ENCODE measurements at places on chromosomes 11 and 22.

DNA sequence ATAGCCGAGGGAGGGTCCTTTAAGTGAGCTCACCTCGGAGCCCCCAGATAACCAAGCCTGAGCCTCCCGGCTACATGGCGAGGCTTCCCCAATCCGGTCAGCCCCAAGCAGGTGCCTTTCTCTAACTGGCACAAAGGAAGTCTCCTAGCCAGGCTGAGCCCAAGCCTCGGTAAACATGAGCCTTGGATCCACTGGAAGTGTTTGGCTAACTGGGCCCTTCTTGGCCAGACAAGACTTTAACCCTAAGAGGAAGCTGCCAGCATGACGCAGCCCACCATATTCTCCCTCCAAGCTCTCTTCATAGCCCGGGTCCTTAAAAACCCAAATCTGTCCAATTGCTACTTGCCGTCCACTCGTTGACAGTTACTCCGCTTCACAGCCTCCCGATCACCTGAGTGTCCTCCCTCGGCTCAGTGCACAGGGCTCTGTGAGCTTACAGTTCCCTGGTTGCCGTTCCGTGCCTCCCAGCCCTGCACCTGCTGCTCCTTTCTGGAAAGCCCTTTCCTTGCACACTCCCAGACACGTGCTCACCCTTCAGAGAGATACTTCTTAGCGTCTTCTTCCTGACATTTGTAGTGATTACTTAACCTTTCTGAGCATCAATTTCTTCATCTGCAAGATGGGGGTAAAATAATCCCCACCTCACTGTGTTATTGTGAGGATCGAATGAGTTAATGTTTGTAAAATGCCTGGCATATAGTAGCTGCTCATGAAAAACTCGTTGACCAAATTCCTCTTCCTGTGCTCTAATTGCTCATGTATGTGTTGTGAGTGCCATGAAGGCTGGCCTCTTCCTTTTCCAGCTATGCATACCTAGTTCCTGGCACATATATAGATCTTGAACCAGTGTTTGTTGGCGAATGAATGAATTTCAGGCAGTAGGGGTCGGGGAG, 25.6 kb downstream of the TXN2 start:
- DNase-seq, result no peak

DNA sequence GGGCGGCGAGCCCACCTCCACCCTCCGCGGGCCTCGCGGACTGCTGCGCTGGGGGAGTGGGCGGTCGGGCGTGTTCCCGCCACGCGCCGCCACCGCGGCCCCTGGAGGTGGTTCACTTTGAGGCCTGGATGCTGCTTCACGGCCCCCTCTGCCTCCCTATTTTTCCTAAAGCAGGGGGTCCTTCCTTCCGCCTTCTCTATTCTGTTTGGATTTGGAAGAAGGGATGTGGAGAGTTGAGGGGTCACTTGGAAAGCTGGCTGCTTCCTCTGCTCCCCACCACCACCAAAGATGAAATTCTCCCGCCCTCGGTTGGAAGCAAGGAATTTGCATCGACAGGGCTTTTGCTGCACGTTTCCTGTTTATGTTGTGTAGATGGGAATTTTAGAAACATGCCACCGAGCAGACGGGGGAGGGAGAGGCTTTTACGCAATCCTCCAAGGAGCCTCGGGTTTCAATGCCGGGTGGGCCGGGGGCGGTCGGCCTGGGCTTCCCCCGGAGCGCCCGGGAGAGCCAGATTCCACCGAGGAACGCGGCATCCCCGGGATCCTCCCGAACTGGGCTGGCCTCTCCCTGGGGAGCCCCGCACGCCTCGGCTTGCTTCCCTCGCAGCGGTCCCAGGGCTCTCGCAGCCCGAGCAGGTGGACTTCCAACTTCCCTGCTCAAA, 403 bp upstream of the SBF2 start:
- no peak for DNase-seq

DNA sequence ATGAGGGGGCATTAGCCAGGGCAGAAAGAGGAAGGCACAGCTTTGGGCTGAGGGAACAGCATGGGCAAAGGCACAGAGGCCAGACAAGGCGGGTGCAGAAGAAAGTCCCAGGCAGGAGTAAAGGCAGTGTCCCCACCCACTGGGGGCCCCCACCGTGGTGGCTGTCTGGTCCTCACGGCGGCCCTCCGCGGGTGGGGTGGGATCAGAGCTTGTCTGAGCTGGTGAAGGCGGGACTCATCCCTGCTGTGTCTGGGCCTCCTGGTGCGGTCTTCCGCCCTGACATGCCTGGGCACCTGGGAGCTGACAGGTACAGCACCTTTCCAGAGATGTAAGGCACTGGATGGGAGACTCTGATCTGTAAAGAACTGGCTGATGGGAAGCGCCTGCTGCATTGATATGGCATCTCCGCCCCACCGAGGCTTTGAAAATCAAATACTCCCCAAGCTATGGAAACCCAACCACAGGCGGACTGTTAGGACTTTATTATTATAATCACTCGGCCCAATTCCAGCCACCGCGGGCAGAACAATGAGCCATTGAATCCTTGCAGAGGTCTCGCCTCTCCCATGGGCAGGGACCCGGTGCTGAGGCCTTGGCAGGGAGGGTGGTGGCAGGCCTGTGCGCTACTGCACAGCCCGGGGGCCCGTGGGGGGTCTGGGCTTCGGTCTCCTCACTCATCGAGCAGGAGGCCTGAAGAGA, 14.2 kb upstream of the GNB1L start:
- no peak for DNase-seq

DNA sequence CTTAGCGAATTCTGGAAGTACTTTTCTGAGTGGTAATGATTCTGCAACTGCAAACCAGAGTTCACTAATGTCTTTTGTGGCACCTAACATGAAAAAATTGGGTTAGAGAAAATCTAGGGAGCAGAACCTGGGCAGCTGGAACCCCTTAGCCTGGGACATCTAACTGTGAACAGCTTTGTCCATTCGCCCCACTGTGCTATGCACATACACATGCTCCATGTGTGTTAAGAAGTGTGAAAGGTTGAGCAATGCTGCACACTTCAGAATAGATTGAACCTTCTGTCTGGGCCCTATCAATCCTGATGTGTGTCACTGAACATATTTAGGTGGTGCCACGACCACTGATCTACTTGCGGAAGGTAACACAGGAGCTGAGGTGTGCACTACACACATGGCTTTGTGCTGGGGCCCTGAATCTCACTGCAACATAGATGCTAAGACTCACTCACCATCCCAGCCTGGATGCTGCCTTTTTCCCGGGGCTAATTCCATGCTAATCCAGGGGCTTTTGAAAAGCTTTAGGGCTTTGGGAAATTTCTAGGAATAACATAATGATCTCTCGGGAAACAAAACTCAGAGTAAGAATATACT, 976.2 kb downstream of the NTM start:
- no peak for DNase-seq

- no peak for DNase-seq
Measured at GRCh38 chr11:128786507-128786906, 80.6 kb downstream of the KCNJ1 start.

- no peak for DNase-seq
Measured at GRCh38 chr22:31089160-31090100, 8.3 kb downstream of the SMTN start.
